Head of caudate nucleus (tissue), 42 donors: ENCODE measurements at places on chromosomes 4 and X.
A peak's percentile ranks its signal among the peaks of the same experiment; 100 is the strongest.

DNA sequence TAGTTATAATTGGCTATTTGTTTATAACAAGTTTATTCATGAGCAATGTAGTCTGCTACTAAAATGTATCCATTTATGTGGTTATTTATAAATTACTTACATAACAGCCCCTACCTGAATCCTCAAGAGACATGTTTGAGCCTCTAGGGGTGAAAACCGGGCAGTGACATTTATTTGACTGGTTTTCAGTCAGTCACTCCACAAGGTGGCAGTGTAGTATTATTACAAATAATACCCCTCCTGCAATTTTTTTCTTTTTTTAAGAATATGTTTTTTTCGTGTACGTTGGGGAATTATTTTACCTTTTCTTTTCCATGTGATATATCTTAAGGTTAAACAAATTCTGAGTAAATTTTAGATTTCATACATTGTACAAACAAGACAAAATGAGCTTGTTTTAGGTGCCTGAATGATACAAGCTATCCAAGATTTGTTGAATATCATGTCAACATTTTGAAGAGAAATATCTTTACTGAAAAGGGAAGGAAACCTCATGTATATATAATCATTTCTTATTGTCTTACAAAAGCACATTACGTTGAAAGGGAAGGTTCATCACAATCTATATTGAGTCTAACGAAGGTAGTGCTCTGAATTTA is 598.7 kb upstream of the TECRL start:
- no peak for DNase-seq

DNA sequence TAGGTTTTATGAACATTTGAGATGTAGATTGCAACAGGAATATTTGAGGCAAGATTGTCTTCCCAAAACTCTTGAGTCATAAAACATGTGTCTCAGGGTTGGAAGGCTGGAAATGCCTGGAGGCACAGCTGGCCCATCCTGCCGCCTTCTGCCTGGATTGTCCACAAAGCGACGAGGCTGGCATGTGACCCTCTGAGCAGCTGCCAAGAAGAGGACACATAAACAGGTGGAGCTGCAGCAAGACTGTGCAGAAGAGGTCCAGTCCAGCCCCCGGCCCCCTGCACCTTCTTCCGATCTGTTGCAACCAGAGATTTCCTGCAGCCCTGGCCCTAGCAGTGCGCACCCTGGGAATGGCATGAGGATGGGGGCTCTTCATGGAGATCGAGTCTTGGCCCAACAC is 101.9 kb upstream of the BCOR start:
- DNase-seq, result no peak

DNA sequence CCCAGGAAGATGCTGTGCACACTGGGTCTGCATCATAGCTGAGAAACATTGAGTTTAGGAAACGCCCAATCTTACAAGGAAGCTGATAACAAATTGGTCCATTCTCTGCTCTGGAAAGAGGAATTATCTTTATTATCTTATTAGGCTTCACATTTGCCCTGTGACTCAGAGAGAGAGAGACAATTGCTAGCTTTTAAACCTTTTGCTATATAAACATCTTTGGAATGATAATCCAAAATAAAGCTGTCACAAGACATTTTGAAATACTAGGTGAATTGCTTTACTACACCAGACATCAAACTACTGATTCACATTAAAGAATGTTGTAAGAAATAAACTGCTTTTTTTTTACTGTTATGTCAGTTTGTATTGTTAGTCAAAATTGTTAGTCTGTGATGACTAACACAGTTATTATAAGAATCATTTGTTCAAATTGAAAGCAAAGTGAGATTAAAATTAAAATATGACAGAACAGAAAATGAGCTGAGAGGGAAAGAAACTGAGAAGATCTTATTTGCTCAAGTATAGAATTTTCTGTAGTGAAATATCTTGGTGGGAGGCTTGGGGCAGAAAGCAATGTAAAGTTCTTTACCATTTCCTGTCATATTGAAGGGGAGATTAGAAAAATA is 765.4 kb upstream of the PCDH10 start:
- DNase-seq, result no peak

DNA sequence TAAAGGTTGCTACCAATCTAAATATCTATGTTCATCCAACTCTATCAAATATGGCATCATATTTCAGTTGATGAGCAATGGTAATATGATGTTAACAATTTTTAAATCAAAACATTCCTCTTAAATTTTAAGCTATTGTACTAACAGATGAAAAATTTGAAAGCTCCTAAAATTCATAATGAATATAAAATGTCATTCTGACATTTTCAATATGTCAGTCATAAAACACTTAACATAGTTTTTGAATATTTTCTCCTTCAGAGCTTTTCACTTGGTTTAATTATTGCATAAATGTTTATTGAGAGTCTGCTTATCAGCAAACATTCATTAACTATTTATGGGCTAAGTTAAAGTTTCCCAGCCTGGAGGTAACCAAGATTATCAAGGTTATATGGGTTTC is 11.8 kb downstream of the ARSJ start:
- DNase-seq, result no peak

GRCh38 chr4:76445911-76446310 is 10.9 kb downstream of the SHROOM3 start:
- no peak for DNase-seq

GRCh38 chr4:16694173-16694883 is 204.1 kb downstream of the LDB2 start:
- no peak for DNase-seq

DNA sequence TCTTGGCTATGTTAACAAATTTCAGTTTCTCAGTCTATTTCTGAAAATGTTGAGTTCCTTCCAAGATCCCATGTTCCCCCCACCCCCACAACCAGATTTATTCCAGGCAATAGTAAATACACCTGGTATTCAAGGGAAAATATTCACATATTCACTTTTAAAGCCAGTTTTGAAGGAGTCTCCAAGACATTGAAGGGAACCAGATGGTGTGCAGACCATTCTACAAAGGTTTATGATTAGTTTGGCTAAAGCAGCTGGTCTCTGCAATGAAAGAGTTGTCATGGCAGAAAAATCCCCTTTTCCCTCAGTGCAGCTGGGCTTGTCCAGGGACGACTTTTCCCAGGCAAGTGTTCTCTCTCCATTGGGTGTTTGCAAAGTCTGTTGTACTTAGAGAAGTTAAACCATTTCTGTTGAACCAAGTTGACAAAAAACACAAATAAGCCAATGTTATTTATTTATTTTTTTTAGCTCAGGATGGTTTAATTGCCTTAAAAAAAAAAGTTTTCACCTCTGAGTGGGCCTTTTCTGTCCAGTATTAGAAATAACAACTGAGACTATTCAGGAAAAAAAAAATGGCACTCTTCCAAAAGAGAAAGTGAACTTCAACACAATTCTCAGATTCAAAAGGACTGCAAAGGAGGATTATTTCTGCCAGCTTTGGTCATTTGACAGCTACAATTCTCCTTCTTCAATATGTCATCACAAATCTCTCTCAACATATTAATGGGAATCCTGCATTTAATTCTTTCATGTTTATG is 410.6 kb downstream of the IL1RAPL1 start:
- DNase-seq, result no peak

GRCh38 chr4:67106861-67107460 is 438.3 kb downstream of the CENPC start:
- DNase-seq, result no peak

GRCh38 chr4:106238820-106239420 is 77.1 kb downstream of the TBCK start:
- DNase-seq, result no peak

DNA sequence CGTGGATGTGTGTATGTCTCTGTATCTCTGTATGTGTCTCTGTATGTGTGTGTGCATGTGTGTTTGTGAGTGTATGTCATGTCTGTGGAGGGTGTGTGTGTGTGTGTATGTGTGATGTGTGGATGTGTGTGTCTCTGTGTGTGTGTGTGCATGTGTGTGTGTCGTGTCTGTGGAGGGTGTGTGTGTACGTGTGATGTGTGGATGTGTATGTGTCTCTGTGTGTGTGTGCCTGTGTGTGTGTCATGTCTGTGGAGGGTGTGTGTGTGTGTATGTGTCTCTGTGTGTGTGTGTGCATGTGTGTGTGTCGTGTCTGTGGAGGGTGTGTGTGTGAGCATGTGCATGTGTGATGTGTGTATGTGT is 51.6 kb upstream of the ADRA2C start:
- no peak for DNase-seq

- no peak for DNase-seq
Observed at GRCh38 chrX:22520128-22520828, 247.6 kb downstream of the CBLL2 start.

GRCh38 chr4:158912806-158913205 is 144.0 kb downstream of the FNIP2 start:
- DNase-seq, result no peak

DNA sequence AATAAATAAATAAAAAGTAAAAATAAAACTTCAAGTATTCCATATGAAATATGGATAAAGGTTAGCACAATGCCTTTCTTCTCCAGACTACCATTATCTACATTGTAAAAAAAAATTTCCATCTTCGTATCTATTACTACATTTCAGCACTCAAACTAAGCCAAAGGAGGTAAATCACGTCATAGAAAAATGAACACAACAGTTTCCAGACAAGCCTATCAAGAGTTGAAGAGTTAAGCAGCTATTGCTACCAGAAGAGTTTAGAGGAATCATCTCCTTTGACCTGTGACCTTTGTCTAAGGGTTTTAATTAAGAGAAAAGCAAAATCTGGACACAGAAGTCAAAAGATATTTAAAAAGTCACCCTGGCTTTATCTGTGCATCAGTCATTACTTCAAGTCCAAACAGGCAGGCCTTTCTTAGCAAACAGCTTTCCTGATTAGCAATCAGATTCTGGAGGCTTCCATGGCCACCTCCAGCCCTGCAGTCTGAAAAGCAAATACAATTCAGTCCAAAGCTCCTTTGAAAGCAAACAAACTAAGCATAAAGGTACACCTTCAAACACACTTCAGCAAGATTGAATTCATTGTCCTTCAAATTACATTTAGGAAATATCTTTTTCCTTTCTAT is 82.2 kb downstream of the APBB2 start:
- DNase-seq, result no peak

GRCh38 chrX:25300994-25301393 is 285.2 kb upstream of the ARX start:
- no peak for DNase-seq

- peak; percentile 33 for DNase-seq
Observed at GRCh38 chr4:104395168-104395614, 99.5 kb downstream of the CXXC4 start.

- DNase-seq, result no peak
Observed at GRCh38 chr4:168099195-168099594, 6.9 kb downstream of the ANXA10 start.

DNA sequence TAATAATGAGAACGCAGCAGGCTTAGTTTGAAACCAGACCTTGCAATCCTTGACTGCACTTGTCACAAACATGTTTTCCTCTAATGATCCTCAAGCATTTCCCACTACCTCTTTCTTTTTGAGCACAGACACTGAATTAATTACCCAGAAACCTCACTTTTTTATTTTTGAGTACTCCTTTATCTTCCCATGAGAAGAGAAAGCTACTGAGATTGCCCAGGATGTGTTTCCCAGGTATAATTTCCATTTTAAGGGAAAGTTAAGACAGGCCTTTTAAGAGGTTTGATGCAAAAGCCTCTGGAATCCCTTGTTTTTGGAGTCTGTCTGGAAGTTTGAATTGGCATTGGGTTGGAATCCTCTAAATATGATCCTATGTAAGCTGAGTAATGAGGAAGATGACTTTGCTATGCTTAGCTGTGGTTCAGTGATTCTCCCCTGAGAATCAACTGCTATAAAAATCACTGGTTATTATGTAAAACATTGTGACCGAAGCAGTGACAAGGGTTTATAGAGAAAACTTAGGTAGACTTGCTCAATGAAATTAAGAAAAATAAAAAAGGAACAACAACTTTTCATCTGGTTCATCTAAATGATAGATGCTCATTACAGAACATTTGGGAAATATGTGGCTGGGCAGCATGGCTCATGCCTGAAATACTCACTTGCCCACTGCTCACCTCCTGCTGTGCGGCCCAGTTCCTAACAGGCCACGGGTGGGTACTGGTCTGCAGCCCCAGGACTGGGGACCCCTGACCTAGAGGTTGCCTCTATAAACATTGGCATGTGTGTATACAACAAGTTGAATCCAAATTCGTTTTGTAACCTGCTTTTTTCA is 10.8 kb upstream of the RHOH start:
- no peak for DNase-seq

- DNase-seq, result no peak
Observed at GRCh38 chrX:15497865-15498264, 2.7 kb upstream of the BMX start.

GRCh38 chrX:48702032-48702431 is 5.5 kb downstream of the SUV39H1 start:
- no peak for DNase-seq

DNA sequence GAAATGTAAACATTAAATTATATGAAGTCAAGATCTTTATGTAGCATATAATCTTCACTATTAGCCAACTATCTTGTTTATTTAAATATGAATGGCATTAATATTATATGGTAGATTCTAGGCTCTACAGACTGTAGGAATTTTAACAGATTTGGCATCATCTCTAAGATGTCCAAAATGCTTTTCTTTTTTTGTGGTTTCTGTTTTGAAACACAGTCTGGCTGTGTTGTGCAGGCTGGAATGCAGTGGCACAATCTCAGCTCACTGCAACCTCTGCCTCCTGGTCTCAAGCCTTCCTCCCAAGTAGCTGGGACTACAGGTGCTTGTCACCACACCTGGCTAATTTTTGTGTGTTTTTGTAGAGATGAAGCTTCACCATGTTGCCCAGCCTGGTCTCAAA is 76.2 kb downstream of the ELOVL6 start:
- no peak for DNase-seq

- DNase-seq, result no peak
Observed at GRCh38 chr4:163598028-163598427, 103.5 kb downstream of the TMA16 start.

- no peak for DNase-seq
Observed at GRCh38 chr4:88108747-88109122, 49.7 kb downstream of the ABCG2 start.

GRCh38 chrX:34557733-34558132 is 99.4 kb downstream of the TMEM47 start:
- DNase-seq, result no peak

DNA sequence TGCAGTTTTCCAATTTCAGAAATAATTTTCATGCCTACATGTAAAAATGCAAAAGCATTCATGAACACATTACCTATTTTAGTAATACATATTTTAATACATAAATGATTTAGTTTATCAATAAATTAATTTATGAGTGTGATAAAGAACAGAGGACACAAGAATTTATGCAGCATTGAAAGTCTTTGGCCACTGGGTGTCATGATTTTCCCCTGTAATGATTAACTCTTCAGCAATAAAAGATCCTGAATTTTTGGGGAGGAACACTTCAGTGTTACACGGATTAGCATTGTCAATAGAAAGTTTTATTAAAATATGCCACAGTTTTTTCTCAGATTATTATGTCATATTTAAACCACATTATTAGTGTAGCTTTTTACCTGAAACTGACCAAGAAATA is 8.6 kb upstream of the VCX2 start:
- DNase-seq, result no peak
